ENCODE measurements at places on chromosomes 5 and 9.

DNA sequence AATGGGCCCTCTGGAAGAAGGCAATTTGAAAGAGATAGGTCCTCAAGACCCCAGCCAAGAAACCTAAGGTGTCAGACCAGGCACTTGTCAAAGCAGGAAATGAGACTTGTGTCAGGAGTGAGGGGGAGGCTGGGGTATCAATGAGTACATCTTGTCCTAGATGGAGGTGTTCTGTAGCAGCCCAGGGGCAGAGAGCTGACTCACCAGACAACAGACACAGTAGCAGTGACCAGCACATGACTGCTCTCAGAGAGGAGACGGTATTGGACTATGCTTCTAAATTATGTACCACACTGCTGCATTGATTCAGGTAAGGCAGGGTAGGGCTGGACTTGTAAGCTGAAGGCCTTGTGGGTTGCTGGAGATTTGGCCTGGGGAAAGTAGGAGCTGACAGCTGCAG is 551.2 kb upstream of the KLF4 start:
- DNase-seq = no peak

- DNase-seq = no peak
Measured at GRCh38 chr5:71778678-71779276, 59.7 kb downstream of the CARTPT start.

DNA sequence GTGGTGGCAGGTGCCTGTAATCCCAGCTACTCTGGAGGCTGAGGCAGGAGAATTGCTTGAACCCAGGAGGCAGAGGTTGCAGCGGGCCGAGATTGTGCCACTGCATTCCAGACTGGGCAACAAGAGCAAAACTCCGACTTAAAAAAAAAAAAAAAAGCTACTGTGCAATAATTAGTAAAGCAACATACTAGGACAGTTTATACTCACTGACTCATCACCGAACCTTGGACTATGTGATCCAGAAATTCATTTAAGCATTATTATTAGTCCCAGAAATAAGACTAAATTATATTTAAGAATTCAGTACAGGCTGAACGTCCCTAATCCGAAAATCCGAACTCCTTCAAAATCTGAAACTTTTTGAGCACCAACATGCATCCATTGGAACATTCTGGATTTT is 37.8 kb downstream of the GOLPH3 start:
- DNase-seq = no peak

GRCh38 chr5:17898766-17899165 is 264.5 kb downstream of the TAF11L14 start:
- DNase-seq = no peak

GRCh38 chr9:7117676-7118561 is 360.1 kb downstream of the KDM4C start:
- no peak for DNase-seq

GRCh38 chr5:6338871-6339270 is 39.5 kb downstream of the MED10 start:
- DNase-seq = no peak
